Astrocyte (in vitro differentiated cells and primary cell): ENCODE measurements at places on chromosomes 3 and 15. TPM values are rescaled to one million over a fixed set of nuclear protein-coding genes. Genes with fewer than 3 reads are reported as not detected.

GOLGA8J gene
- total RNA-seq = 0.67 TPM in 1 of 2 replicates, not detected in the other

GOLGA6L7 gene
- not detected in 2 replicates for total RNA-seq

PLA2G4D gene
- not detected in 2 replicates for total RNA-seq

SAMD7 gene
- total RNA-seq = not detected in 2 replicates

NEO1 gene
- 30.3 and 39.5 TPM in 2 replicates for total RNA-seq

C2CD4A gene
- total RNA-seq = not detected in 2 replicates

TM6SF1 gene
- 1.0 and 2.1 TPM in 2 replicates for total RNA-seq

EFL1 gene
- total RNA-seq = 13.6 and 13.7 TPM in 2 replicates

SERPINI2 gene
- 0.32 TPM in 1 of 2 replicates, not detected in the other for total RNA-seq

ANP32A gene
- 121 and 138 TPM in 2 replicates for total RNA-seq

GUCA1C gene
- not detected in 2 replicates for total RNA-seq

PDE8A gene
- total RNA-seq = 16.3 and 18.0 TPM in 2 replicates

- no peak overlapping the region for H3K27ac ChIP-seq
- DNase-seq = peak; percentile 70
- H3K4me1 ChIP-seq = peaks cover 18% of the 10 kb centered on the region
- no peaks in the 10 kb centered on the region for H3K36me3 ChIP-seq
- H3K27me3 ChIP-seq = no peaks in the 10 kb centered on the region
Measured at GRCh38 chr3:150020527-150020926, 49.8 kb upstream of the PFN2 start.

DNA sequence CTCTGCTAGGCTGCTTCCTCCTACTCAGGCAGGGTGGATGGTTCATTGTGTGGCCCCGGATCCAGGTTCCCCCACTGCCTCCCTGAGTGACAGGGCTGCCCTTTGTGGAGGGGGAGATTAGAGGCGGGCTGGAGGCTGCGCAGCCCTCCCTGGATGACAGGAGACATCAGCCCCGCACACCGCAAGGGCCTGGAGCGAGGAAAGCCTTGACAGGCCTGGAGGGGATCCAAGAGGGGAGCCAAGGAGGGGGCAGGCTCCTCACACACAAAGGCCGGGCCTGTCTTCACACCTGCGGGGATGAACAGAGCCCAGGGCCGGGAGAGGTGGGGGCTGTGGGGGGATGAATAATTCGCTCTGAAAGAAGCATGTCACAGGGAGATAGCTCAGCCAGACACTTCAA lies 72.9 kb downstream of the RPN1 start:
- no peak overlapping the region for H3K4me3 ChIP-seq
- DNase-seq = no peak
- no peaks in the 10 kb centered on the region for H3K36me3 ChIP-seq
- H3K27me3 ChIP-seq = no peaks in the 10 kb centered on the region

GRCh38 chr3:127834771-127835170 lies 12.5 kb upstream of the MGLL start:
- no peaks in the 10 kb centered on the region for H3K27me3 ChIP-seq
- no peak overlapping the region for H3K4me3 ChIP-seq
- no peaks in the 10 kb centered on the region for H3K36me3 ChIP-seq

GRCh38 chr3:149967086-149967685 lies 3.5 kb downstream of the PFN2 start:
- H3K36me3 ChIP-seq = peaks cover 23% of the 10 kb centered on the region
- DNase-seq = no peak
- H3K27me3 ChIP-seq = no peaks in the 10 kb centered on the region

DNA sequence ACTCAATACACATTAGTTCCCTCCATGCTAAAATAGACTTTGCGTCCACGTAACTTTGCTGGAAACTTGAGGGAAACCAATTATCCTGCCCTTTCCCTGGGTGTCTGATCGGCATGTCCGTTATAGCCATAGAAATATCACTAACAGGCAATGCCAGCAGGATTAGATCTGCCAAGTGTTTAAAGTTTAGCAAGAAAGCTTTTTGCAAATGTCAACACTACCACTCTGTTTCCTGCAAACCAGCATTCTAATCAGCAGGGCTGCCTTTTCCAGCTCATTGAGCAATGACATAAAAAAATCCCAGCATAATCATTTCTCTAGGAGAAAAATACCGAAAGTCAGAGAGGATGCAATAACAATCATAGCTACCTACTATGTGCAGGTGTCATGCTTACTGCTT lies 60.9 kb downstream of the NOX5 start:
- DNase-seq = no peak
- no peak overlapping the region for H3K4me3 ChIP-seq
- peaks cover 5% of the 10 kb centered on the region for H3K27me3 ChIP-seq
- no peak overlapping the region for H3K27ac ChIP-seq
- peaks cover 12% of the 10 kb centered on the region for H3K4me1 ChIP-seq

- H3K27ac ChIP-seq = no peak overlapping the region
- H3K36me3 ChIP-seq = peaks cover 6% of the 10 kb centered on the region
- DNase-seq = no peak
- H3K4me3 ChIP-seq = no peak overlapping the region
Measured at GRCh38 chr3:114378760-114379159, 84.9 kb downstream of the TIGIT start.

GRCh38 chr15:74593122-74593521 lies 22.5 kb upstream of the CLK3 start:
- DNase-seq = no peak
- H3K36me3 ChIP-seq = peaks cover 7% of the 10 kb centered on the region
- no peaks in the 10 kb centered on the region for H3K27me3 ChIP-seq
- no peak overlapping the region for H3K27ac ChIP-seq

DNA sequence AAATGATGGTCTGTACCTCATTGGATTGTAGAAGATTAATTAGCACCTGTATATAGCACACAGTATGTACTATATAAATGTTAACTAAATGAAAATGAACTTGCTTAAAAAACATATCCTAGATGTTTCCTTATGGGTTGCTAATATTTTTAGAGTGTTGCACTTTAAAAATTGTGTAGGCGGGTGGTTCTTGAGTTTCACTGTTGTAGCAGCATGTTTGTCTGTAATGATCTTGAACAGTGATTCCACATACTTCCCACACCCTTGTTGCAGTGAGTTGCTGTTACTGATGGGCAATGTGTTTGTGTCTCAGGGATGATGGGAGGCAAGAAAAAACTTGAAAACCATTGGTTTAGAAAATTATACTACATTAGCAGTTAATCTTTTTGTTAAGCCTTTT lies 22.0 kb downstream of the USP3 start:
- no peak overlapping the region for H3K27ac ChIP-seq
- H3K27me3 ChIP-seq = no peaks in the 10 kb centered on the region
- H3K4me1 ChIP-seq = peaks cover 8% of the 10 kb centered on the region
- H3K36me3 ChIP-seq = no peaks in the 10 kb centered on the region

GRCh38 chr15:86906376-86906775 lies 826.7 kb downstream of the AGBL1 start:
- no peaks in the 10 kb centered on the region for H3K36me3 ChIP-seq
- no peak overlapping the region for H3K4me3 ChIP-seq
- peaks cover 9% of the 10 kb centered on the region for H3K4me1 ChIP-seq
- H3K27ac ChIP-seq = no peak overlapping the region
- DNase-seq = peak; percentile 75

- no peaks in the 10 kb centered on the region for H3K27me3 ChIP-seq
- H3K27ac ChIP-seq = no peak overlapping the region
- no peaks in the 10 kb centered on the region for H3K36me3 ChIP-seq
- DNase-seq = peak; percentile 46
- no peak overlapping the region for H3K4me3 ChIP-seq
- H3K4me1 ChIP-seq = peaks cover 10% of the 10 kb centered on the region
Measured at GRCh38 chr15:85702321-85703101, 92.2 kb downstream of the KLHL25 start.

DNA sequence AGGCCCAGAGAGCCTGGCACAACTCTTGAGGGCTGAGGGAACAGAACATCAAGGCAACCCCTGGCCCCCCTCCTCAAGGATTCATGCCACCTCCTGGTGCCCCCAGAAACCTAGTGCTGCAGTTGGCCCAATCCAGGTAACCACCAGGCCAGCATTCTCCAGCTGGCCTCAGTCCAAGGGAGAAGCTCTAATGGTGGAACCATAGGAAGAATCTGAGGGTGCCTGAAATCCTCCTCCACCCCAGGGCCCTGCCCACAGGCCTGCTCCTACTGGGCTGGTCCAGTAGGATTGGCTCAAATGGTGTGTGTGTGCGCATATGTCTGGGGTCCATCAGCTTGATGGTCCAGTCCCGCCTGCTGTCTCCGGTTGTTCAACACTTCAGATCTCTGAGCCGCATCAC lies 7.7 kb downstream of the HYAL2 start:
- peaks cover 14% of the 10 kb centered on the region for H3K4me1 ChIP-seq
- no peaks in the 10 kb centered on the region for H3K27me3 ChIP-seq
- no peak overlapping the region for H3K4me3 ChIP-seq
- peaks cover 8% of the 10 kb centered on the region for H3K36me3 ChIP-seq

DNA sequence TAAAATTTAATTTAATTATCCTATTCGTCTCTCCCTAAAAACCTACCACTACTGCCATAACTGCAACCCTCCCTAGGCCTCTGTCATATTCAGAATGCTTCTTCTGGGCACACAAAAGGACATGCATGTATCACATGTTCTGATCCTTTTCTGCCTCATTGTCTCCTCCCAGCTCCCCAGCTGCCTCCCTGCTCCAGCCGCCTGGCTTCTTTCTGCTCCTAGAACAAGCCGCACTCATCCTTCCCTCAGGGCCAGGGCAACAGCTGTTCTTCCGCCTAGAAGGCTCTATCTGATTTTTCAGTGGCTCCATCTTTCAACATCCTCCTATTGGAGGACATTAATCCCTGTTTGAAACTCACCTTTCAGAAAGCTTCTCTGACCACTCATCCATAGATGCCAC lies 38.6 kb downstream of the TMED3 start:
- no peaks in the 10 kb centered on the region for H3K36me3 ChIP-seq
- no peak overlapping the region for H3K4me3 ChIP-seq
- no peaks in the 10 kb centered on the region for H3K27me3 ChIP-seq
- no peak overlapping the region for H3K27ac ChIP-seq

DNA sequence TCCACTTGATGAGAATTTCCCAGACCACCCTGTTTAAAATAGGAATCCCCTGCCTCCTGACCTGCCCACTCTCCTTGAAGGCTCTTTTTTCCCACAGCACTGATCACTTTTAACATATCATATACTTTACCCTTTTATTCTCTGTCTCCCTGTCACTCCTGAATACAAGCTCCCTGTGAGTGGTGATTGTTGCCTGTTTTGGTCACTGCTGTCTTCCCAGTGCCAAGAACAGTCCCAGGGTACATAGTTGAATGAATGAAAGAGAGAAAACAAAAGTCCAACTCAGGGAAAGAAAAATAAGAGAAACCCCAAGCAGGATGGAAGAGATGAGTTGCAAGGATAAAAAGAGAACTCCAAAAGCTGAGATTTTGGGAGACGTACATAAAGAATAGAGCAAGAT lies 500.3 kb upstream of the LMCD1 start:
- H3K27ac ChIP-seq = no peak overlapping the region
- DNase-seq = no peak
- no peaks in the 10 kb centered on the region for H3K4me1 ChIP-seq
- no peaks in the 10 kb centered on the region for H3K36me3 ChIP-seq

- H3K27ac ChIP-seq = no peak overlapping the region
- no peaks in the 10 kb centered on the region for H3K36me3 ChIP-seq
- no peaks in the 10 kb centered on the region for H3K27me3 ChIP-seq
- DNase-seq = no peak
- H3K4me1 ChIP-seq = no peaks in the 10 kb centered on the region
Measured at GRCh38 chr3:58519668-58520402, 17.2 kb downstream of the ACOX2 start.

GRCh38 chr3:142664311-142664710 lies 59.5 kb upstream of the TRPC1 start:
- H3K36me3 ChIP-seq = no peaks in the 10 kb centered on the region
- H3K27me3 ChIP-seq = no peaks in the 10 kb centered on the region
- no peak overlapping the region for H3K4me3 ChIP-seq

- no peak overlapping the region for H3K27ac ChIP-seq
- H3K4me1 ChIP-seq = no peaks in the 10 kb centered on the region
- no peaks in the 10 kb centered on the region for H3K27me3 ChIP-seq
- H3K4me3 ChIP-seq = no peak overlapping the region
- DNase-seq = peak; percentile 0
Measured at GRCh38 chr3:166785876-166786275, 594.2 kb downstream of the ZBBX start.

GRCh38 chr15:85825719-85826118 lies 31.0 kb upstream of the KLHL25 start:
- no peaks in the 10 kb centered on the region for H3K27me3 ChIP-seq
- H3K4me3 ChIP-seq = no peak overlapping the region
- H3K27ac ChIP-seq = no peak overlapping the region
- H3K4me1 ChIP-seq = no peaks in the 10 kb centered on the region

DNA sequence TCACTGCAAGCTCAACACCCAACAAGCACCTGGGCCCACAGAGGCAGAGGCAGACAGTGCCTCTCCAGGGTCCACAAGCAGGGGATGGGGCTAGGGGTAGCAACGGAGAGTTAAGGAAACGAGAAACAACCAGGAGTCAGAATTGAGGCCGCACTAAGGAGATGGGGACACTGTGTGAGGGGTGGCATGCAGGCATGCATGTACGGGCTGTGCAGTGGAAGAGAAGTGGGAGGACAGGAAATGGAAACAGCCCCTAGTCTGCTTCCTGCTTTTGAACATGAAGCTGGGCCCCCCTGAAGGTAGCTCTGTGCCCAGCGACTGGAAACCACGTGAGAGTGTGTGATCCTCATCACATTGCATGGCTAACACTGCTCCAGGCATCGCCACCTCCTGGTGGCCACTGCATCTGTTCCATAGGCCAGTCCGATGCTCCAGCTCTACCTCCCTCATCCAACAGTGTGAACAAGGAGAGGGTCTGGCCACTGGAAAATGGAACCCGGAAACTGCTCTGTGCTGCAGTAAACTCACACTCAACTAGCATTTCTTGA lies 44.0 kb downstream of the XXYLT1 start:
- no peak overlapping the region for H3K4me3 ChIP-seq
- no peaks in the 10 kb centered on the region for H3K36me3 ChIP-seq
- no peaks in the 10 kb centered on the region for H3K27me3 ChIP-seq
- no peak for DNase-seq
- H3K4me1 ChIP-seq = no peaks in the 10 kb centered on the region

DNA sequence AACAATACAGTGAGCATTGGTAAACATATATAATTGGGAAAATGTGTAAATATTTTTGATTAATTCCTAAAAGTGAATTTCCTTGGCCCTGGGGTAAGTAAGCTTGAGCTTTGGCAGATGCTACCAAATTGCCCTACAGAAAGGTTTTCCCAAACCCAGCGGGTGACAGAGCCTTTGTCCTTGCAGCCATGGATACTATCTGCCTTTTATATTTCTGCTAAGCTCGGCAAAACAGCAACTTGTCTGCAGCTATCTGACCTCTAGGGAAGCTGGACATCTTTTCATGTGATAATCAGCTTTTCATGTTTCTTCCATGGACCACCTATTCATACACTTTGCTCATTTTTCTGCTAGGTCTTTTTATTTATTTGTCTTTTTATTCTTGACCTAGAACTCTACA lies 64.7 kb upstream of the SEC22A start:
- H3K36me3 ChIP-seq = peaks cover 20% of the 10 kb centered on the region
- no peak for DNase-seq
- H3K4me3 ChIP-seq = no peak overlapping the region
- H3K4me1 ChIP-seq = no peaks in the 10 kb centered on the region
- no peaks in the 10 kb centered on the region for H3K27me3 ChIP-seq
- no peak overlapping the region for H3K27ac ChIP-seq

- no peaks in the 10 kb centered on the region for H3K36me3 ChIP-seq
- DNase-seq = no peak
- no peak overlapping the region for H3K4me3 ChIP-seq
- H3K4me1 ChIP-seq = peaks cover 13% of the 10 kb centered on the region
- H3K27me3 ChIP-seq = peaks cover 2% of the 10 kb centered on the region
Measured at GRCh38 chr15:78216276-78217104, 17.9 kb downstream of the ACSBG1 start.
